ENCODE measurements at places on chromosomes 2 and 18.

DNA sequence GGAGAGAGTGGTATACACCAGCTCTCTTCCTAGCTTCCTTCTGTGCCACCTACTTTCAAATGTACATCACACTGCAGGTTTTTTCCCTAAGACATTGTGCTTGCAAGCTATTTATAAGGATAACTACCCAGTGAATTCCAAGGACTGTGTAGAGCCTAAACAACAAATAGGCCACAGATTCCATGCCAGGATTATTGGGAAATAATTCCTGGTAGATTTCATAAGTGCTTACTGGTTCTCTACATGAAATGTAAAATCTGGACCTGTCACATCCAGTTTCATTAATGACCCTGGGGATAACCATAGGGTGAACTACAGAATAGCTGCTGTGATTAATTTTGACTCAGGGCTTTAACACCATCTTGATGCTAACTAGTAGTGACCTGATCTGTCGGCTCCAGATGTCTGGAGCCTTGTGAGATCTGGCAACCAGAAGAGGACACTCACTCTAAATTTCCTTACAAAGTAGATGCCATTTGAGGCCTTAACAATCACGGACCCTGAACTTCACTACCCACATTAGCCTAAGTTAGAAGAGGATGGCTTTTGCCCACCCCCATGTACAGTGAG, 34.3 kb upstream of the LGALSL start:
- no peak for DNase-seq

GRCh38 chr2:48105848-48106247, 199.6 kb upstream of the FBXO11 start:
- no peak for DNase-seq

GRCh38 chr2:37189452-37190153, 1.1 kb upstream of the SULT6B1 start:
- no peak for DNase-seq

GRCh38 chr2:16104949-16105668, 164.8 kb downstream of the MYCN start:
- DNase-seq, result no peak

- DNase-seq, result no peak
Observed at GRCh38 chr2:231415029-231415428, 19.5 kb downstream of the B3GNT7 start.

Measured in right renal cortex interstitium (tissue), 3 donors.